ENCODE measurements at places on chromosomes 11 and 22.

- no peak for DNase-seq
Measured at GRCh38 chr11:44731685-44732430, 5.1 kb downstream of the TSPAN18 start.

DNA sequence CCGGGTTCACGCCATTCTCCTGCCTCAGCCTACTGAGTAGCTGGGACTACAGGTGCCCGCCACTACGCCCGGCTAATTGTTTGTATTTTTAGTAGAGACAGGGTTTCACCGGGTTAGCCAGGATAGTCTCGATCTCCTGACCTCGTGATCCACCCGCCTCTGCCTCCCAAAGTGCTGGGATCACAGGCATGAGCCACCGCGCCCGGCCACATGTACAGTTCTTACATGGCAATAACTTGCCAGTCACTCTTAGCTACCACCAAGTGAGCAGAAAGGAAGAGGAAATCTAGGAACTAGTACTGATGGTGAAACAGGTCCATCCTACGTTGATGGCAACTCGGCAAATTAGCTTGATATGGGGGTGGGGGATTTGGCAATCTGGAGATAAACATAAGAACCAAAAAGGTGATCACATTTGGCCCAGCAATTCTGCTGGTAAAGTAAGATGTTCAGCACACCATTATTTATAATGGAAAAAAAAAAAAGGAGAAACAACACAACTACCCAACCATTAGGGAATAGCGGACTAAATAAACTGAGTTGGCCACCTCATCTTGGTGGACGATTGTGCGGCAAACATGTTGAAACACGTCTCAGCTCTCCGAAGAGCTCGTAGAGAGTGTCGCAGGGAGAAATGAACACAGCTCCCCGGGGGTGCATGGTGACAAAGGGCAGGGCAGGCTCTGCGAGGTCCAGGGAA lies 5.3 kb downstream of the NLRP6 start:
- DNase-seq, result no peak

DNA sequence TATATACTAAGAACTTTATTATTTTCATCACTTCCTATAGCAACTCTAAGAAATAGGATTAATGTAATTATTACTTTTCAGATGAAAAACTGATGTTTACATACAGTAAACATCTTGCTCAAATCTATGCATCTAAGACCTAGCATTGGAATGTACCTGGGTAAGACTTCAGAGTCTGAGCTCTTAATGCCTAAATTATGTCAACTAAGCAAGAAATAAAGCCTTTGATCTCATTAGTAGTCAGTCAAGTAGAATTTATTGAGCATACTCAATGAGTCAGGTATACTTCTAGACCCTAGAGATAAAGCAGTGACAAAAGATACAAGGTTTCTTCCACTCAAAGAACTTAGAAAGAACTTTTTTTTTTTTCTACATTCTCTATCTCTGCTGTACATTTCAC lies 16.7 kb upstream of the OR51Q1 start:
- no peak for DNase-seq

GRCh38 chr11:125086633-125087296 lies 23.7 kb downstream of the SLC37A2 start:
- no peak for DNase-seq

DNA sequence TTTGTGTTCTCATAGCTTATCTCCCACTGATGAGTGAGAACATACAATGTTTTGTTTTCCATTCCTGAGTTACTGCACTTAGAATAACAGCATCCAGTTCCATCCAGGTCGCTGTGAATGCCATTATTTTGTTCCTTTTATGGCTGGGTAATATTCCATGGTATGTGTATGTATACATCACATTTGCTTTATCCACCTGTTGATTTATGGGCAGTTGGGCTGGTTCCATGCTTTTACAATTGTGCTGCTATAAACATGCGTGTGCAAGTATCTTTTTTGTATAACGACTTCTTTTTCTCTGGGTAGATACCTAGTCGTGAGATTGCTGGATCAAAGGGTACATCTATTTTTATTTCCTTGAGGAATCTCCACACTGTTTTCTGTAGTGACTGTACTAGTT lies 74.8 kb downstream of the ZNF280B start:
- no peak for DNase-seq

DNA sequence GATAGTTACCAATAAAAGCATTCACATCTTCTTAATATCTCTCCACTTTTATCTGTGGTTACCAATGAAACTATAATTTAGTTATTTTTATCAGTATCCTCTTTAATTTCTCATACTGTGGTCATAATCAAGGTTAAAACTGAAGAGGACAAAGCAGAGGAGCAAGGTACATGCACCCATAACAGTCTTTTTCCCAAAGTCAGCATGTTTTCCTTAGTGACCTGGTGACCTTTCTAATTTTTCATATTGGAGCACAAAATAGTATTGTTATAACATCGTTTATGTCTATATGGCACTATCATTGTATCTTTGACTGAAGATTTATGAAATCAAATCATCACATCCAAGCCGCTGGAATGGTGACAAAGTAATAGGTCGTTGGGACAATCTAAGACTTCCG lies 51.5 kb upstream of the CHORDC1 start:
- DNase-seq, result no peak

- DNase-seq, result no peak
Measured at GRCh38 chr22:45631140-45631840, 40.3 kb upstream of the ATXN10 start.

- DNase-seq, result peak; percentile 38
Measured at GRCh38 chr11:17528181-17528691, 16.0 kb downstream of the USH1C start.

- DNase-seq, result no peak
Measured at GRCh38 chr11:95559899-95560298, 229.7 kb downstream of the FAM76B start.

- no peak for DNase-seq
Measured at GRCh38 chr22:47295226-47295901, 532.9 kb downstream of the TBC1D22A start.

GRCh38 chr11:59857439-59858434 lies 8.6 kb downstream of the TCN1 start:
- no peak for DNase-seq

GRCh38 chr11:130831506-130831905 lies 84.8 kb downstream of the SNX19 start:
- DNase-seq, result no peak

GRCh38 chr22:36153501-36154422 lies 6.8 kb downstream of the APOL3 start:
- no peak for DNase-seq

GRCh38 chr11:118436639-118437207 lies 431 bp downstream of the KMT2A start:
- DNase-seq, result peak; percentile 51

DNA sequence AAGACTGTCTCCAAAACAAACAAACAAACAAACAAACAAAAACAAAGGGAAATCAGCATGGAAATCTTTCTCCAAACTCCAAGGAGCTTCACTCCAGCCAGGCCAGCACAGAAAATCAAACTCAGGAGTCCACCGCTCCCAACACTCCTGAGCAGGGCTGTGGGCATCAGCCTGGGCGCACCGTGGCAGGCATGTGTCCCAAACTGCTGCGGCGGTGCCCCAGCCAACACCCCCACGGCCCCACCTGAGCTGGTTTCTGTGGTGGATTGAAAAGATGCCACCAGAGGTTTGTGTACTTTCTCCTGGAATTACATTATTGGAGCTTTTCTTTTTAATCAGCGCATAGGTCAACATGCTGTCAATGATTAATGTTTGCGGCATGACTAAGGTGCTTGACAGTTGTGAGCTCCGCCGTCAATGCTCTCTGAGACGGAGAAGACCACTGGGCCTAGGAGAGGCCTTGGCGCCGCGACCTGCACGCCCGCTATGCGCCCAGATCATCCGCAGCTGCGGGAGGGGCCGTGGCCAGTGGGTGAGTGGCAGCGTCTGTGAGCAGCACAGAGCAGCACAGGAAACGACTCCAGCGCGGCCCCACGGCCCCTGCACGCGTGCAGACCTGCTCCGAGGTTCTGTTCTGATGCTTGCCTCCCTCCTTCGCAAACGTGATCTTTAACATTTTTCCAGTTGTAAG lies 18.1 kb downstream of the DRD4 start:
- no peak for DNase-seq

- DNase-seq, result no peak
Measured at GRCh38 chr11:504994-505344, 2.1 kb downstream of the RNH1 start.

- DNase-seq, result no peak
Measured at GRCh38 chr11:31383116-31383515, 13.5 kb downstream of the DNAJC24 start.
